ENCODE measurements at places on chromosomes 2 and 18.

- DNase-seq, result no peak
Observed at GRCh38 chr2:151337643-151338042, 19.7 kb upstream of the TNFAIP6 start.

DNA sequence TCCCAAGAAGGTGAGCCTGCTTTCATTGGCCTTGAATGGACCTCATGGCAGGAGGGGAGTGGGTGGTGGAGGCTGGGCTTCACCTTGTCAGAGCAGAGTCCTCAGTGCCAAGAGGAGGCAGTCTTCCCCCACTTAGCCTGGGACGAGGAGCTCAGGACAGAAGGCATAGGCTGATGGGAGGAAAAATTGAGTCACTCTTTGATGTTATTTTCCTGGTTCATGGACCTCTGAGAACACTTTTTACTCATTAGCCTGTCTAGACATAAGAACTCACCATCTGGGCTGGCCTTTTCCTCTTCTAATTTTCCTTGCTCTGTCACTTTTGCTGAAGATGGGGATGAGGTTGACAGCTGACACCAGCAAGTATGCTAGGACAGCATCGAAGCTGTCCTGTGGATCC, 225.7 kb upstream of the TNP1 start:
- no peak for DNase-seq

GRCh38 chr2:30655660-30656059, 151.6 kb downstream of the CAPN13 start:
- no peak for DNase-seq

DNA sequence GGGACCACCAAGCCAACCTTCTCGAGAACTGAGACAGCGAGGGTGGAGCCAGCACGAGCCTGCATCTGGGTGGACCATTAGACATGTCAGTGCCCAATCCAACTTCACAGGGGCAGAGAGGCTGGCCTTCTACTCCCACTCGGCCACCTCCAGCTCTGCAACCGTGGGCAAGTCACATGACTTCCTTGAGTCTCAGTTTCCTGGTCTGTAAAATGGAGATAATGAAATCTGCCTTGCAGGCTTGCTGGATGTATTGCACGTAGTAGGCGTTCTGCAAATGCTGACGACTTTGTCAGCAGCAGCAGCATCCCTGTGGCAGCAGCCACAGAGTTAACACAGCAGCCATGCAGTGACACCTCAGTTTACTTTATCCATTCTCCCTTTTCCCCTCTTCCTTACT, 208.9 kb downstream of the GLI2 start:
- DNase-seq, result no peak

All from activated effector memory CD4-positive, alpha-beta T cell treated with Interleukin-2 at 50 U/mL for 16 hours (primary cell).